ENCODE measurements at places on chromosomes 5 and 9.
A peak's percentile ranks its signal among the peaks of the same experiment; 100 is the strongest.

DNA sequence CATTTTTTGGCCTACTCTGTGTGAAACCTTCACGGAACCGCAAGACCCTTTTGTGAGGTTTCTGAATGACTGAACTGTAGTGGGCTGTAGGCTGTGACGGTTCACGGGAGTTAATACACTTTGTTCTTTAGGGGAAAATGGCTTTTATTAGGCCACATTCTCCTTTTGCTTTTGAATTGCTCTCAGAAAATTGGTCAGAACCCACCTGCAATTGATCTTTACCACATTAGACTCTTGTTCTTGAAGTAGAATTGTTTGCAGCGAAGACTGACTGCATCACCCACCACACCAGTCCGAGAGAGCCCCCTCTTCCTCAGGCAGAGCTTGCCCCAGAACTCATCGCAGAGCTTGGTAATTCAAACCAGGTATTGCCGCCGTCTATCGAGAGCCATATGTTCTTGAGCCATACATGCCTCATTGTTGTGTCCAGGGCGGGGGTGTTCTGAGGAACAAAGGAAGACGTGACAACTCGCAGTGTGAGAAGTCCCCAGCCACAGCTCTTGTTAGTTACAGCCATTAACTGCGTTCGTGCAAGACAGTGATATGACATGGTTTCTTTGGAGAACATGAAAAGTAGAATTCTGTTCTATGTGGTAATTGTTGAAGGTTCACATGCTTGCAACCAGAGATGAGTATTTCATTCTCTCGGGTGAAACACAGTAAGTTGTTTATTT lies 166.4 kb upstream of the OTULINL start:
- DNase-seq, result no peak

DNA sequence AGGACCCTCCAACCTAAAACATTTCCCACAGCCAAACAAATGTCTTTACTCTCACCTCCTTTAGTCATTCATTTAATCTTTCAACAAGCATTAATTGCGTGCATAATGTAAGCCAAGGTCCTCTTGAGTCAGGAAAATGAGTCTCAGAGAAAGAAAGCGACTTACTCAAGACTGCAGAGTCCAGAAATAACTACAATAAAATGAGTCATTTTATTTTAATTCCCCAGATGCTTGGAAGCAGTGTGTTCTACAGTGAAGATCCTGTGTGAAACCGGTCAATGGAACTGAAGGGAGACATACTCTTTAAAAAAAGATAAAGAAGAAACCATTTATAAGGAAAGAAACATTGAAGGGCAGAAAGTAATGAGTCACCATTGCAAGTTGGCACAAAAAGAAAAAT lies 513.7 kb downstream of the CDK5RAP2 start:
- DNase-seq, result no peak

DNA sequence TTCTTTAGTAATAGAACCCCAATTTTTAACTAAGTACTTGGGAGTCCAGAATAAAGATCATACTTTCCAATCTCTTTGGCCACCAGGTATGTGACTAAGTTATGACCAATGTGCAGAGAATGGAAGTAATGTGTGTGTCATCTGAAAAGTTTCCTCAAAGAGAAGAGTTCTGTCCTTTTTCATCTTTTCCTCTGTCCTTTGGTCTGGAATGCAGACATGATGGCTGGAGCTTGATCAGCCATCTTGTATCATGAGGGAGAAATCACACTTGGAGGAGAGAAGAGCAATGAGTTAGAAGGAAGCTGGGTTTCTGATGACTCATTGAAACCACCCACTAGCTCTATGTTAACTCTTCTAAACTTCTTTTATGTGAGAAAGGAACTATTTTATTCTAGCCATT lies 5.5 kb upstream of the CPEB4 start:
- DNase-seq, result no peak

GRCh38 chr5:109455598-109456096 lies 45.9 kb upstream of the PJA2 start:
- peak; percentile 37 for DNase-seq

DNA sequence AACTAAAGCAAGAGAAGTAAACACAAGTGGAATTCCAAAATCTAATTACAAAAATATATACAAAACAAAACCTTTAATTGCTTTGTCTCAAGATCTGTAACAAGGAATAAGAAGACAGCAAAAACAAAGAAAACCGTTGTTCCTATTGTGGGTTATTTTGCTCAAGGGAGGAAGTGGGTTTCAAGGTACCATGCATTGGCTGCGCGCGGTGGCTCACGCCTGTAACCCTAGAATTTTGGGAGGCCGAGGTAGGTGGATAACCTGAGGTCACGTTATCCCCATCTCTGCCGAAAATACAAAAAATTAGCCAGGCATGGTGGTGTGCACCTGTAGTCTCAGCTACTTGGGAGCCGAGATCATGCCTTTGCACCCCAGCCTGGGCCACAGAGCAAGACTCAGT lies 12.1 kb upstream of the IQGAP2 start:
- DNase-seq, result no peak

- DNase-seq, result no peak
These were observed 110.0 kb downstream of the ROR2 start for GRCh38 chr9:91839926-91840465.

- DNase-seq, result no peak
These were observed 227.1 kb upstream of the CYLC2 start for GRCh38 chr9:102768002-102768401.

DNA sequence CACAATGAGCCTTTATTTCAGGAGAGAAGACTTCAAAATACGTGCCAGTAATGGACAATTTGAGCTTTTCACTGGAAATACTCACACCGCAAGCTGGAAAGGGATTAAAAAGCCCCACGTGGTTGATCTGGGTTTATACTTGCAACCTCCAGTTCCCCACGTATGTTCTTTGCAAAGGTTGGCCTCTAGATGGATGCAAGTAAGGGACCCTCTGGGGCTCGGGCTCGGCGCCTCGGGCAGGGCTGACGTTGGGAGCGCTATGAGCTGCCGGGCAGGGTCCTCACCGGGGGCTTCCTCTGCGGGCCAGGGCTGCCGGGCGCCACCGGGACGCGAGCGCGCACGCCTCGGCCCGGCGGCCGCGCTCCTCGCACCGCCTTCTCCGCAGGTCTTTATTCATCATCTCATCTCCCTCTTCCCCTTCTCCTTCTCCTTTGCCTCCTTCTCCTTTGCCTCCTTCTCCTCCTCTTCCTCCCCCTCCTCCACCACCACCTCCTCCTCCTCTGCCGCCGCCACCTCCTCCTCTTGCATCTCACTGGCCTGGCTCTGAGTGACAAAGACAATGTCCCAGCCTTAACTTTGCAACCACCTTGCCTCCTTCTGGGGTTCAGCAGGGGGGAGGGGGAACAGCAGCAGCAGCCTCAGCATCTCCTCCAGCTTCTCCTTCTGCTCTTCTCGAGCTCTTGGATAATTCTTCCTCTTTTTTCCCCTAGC lies 701 bp upstream of the ZNF462 start:
- DNase-seq, result peak; percentile 58

DNA sequence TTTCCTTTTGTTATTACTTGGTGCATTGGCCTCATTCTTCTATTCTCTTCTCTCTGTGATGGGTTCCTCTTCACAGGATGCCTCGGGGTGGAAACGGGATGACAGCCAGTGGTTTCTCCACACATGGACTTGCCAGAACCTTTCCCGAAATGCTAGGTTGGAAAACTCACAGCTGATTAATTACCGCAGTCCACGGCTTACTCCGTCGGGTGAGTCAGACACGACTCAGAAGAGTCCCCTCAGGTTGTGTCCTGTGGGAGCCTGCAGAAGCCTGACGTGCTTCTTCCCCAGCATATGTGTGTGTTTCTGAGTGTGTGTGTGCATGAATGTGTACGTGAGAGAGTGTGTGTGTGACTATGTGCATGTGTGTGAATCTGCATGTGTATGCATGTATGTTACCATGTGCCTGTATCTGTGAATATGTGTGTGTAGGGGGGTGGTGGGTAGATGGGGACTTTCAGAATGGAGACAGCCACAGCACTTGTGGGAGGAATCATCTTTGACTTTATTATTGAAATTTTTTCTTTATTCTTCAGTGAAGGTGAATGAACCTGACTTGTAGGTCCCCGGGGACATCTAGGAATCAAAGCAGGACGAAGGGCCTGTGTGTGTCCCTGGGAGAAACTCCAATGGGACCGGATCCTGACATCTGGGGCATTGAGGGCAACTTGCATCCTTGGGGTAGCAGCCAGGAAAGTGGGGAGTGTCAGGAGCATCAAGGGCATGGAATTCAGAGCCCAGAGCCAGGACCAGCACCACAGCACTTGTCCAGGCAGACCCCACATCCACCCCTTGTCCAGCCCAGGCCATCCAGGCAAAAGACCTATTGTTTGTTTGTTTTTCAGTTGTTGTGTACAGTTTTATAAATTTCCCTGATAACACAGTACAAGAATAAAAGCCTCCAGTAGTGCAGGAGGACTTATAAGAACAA lies 21.9 kb upstream of the MED10 start:
- DNase-seq, result no peak

DNA sequence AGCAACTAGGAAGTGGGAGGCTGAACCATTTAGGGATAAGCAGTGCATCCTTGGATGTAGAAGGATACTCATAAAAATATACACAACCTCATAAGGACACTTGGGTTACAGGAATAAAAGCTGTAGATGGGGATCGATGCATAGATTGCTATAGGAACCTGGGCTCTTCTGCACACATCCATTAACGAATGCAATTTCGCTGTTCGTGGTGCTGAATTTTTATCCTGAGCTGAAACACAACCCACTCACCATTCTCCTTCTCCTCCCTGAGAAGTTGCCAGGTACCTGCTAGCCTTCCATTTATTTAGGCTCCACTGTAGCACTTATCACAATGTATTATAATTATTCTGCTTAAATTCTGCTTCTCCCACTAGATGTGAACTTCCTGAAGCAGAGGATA lies 320.6 kb upstream of the BRINP1 start:
- no peak for DNase-seq

GRCh38 chr9:109101810-109102209 lies 17.9 kb downstream of the TMEM245 start:
- no peak for DNase-seq

DNA sequence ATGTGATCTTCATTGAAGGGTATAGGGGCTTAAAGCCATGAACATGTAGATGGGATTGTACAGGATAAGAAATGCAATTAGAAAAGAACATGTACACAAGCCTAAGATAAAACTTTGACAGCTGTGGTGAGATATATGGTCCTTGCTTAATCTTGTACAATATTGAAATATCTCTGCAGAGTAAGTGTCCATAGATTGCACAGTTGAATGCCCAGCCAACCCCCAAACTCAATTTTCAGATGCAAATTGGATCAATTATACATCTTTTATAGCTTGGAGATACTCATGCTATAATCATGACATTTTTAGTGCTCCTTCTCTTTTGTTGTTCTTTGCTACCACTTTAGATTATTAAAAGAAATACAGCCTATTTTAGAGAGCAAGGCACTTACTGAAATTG lies 59.5 kb upstream of the CHSY3 start:
- no peak for DNase-seq

- no peak for DNase-seq
These were observed 66.6 kb downstream of the DEPDC1B start for GRCh38 chr5:60633341-60633740.

DNA sequence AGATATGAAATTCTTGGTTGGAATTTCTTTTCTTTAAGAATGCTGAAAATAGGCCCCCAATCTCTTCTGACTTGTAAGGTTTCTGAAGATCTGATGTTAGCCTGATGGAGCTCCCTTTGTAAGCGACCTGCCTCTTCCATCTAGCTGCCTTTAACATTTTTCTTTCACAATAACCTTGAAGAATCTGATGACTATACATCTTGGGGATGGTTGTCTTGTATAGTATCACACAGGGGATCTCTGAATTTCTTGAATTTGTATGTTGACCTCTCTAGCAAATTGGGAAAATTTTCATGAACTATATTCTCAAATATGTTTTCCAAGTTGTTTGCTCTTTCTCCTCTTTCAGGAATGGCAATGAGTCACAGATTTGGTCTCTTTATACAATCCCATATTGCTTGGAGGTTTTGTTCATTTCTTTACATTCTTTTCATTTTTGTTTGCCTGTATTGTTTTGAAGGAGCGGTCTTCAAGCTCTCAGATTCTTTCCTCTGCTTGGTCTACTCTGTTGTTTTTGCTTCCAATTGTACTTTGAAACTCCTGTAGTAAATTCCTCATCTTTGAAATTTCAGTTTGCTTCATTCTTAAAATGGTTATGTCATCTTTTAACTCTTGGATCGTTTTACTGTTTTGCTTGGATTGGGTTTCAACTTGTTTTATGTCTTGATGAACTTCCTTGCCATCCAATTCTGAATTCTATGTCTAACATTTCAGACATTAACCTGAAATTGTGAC lies 245.2 kb upstream of the TARS1 start:
- DNase-seq, result no peak

- no peak for DNase-seq
These were observed 27.7 kb downstream of the AUH start for GRCh38 chr9:91334053-91334452.

DNA sequence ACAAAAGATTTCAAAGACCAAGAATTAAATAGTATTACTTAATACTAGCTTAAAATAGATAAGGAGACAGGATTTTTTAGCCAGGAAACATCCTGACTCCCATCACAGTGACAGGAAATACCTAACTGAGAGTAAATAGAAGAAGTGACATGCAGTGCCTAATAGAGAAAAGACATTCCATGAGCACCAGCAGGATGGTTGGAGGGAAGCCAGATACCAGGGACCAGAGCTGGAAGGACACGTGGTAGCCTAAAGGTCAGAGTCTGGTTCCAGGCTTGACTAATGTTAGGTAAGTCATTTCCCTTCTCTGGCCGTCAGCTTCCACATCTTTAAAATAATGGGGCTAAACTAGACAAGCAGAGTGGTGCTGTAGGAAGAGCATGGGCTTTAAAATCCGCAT lies 41.6 kb downstream of the CDK5RAP2 start:
- peak; percentile 24 for DNase-seq

DNA sequence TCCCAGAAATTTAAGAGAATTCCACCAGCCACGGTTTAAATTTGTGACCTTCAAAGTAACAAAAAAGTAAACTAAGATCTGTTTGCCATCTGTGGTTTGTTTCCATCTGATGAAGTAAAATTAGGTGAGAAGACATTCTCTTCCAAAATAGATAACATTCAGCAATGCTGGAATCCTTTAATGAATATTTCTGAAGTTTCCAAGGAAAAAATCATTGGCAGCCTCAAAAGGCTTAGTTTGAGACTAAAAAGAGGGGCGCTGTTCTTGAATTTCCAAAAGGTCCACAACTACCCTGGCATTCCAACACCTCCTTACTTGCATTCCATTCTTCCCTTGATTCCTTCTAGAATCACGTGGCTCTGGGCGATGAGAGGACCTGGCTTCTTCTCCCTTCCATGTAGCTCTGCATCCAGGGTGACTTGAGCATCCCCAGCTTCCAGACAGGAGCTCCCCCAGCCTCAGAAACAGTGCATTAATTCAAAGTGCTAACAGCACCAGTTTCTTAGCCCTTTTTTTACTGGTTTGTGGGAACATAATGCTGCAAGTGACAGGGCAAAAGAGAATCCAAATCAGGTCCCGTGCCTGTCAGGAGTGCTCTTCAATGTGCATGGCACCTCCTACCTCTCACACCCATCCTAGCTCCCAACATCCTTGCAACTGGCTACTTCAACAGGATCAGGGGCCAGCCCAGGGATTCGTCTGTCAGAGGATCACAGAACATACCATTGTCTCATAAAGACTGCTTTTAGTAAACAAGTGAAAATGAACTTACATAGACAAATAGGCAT lies 191.5 kb upstream of the S1PR3 start:
- no peak for DNase-seq

GRCh38 chr9:117300371-117301110 lies 114.3 kb downstream of the ASTN2 start:
- no peak for DNase-seq
